ENCODE measurements at places on chromosomes 7 and 10.
A peak's percentile ranks its signal among the peaks of the same experiment; 100 is the strongest.

DNA sequence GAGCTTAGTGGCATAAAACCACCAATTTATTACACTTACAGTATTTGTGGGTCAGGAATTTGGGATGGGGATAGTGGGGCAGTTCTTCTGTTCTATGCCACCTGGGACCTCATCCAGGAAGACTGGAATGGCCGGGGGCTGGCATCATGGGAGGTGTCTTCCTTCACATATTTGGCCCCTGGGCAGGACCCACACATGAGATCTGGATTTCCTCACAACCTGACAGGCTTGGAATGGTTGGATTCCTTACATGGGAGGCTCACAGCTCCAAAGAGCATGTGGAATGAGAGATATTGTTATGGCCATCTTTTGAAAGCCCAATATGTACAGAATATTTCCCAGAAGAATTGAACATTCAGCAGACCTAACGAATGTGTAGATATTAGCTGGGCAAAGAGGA lies 21.9 kb downstream of the LSMEM1 start:
- no peak for DNase-seq

DNA sequence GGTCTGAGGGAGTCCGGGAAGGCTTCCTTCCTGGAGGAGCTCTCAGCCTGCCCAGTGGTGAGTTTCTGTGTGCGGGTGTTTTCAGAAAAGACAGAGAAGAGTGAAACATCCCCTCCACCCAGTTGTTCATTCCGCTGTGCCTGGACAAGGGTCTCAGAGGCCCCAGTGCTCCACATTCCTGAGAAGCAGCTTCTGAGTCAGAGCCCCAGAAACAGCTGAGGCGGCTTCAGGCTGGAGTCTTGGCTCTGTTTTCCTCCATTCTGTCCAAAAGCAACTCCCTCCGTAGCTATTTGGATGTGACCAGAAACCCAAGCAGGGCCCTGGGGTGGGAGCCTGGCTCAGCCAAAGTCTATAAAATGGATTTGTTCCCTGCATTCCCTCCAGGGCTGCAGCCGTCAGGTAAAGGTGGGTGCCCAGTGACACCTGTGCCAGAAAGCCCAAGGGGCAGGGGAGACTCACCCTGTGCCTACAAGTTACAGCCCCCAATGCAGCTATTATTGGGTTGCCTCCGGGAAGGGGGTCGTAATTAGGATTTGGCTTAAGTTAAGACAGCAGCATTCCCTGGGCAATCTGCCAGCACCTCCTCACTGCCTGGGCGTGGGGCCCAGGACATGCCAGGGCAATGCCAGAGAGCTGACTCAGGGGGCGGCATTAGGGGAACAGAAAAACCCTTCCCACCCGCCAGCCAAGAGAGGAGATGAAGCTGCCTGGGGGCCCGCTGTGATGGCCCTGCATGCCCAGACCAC lies 13.1 kb upstream of the CAMK2G start:
- DNase-seq, result peak; percentile 60

DNA sequence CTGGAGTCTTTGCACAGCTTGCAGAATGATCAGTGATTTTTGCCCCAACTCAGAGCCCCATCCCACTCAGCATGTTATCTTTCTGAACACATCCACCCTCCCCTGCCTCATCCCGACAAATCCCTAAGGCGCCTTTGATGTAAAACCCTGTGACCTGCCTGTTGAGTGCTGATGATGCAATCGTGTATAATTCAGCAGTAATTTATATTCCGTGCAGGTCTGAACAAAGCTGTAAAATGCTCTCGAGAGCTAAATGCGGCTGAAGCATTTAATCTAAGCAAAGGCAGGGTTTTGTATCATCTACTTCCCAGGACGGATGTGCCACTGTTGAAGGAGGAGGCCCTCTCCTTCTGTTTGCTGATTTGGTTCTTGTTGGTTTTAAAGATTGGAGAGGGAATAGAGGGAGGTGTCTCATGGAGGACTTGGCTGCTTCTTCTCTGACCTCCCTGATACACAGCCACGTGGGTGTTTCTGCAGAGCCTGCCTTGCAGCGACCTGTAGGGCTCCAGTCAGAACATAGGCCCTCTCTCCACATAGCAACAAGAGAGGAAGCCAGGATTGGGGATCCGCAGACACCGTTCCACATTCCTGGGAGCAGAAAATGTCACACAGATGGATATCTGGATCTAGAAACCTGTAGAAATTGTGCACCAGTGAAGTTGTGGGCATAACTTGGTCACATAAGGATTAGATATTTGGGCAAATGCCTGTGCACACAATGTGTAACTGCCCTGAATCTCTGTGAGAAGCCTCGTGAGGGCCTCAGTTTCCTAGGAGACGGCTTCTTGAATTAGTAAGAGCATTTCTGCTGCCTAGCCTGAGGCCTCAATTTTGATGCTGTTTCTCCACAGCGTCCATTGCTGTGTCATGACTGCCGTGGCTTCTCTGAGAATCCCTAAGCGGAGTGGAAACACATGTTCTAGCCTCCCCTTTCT lies 90.2 kb upstream of the AGK start:
- DNase-seq, result no peak

DNA sequence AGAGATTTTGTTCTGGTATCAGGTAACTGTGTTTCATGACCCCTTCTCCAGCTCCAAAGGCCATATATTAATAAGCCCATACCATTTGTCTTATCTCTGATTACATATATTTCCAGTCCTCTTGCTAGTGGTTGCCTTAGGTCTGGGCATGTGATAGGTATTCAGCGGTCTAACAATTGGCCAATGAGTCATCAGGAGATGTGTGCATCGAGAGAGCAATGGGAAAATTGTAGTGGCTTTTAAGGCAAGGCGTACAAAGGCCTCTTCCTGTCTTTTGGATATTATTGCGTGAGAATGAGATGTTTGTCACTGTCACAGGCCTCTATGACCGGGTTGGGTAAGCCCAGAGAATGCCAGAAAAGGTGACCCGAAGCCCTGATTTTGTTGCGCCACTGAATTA lies 38.6 kb upstream of the SFRP5 start:
- DNase-seq, result peak; percentile 3

- no peak for DNase-seq
Observed at GRCh38 chr7:96654630-96655188, 54.9 kb downstream of the SEM1 start.

- no peak for DNase-seq
Observed at GRCh38 chr10:121613456-121613855, 15.2 kb upstream of the FGFR2 start.

GRCh38 chr10:3749600-3749999 lies 35.4 kb downstream of the KLF6 start:
- peak; percentile 85 for DNase-seq

GRCh38 chr7:65980478-65981250 lies 1.3 kb downstream of the GUSB start:
- peak; percentile 96 for DNase-seq

- DNase-seq, result no peak
Observed at GRCh38 chr7:129616530-129616929, 5.0 kb downstream of the NRF1 start.

DNA sequence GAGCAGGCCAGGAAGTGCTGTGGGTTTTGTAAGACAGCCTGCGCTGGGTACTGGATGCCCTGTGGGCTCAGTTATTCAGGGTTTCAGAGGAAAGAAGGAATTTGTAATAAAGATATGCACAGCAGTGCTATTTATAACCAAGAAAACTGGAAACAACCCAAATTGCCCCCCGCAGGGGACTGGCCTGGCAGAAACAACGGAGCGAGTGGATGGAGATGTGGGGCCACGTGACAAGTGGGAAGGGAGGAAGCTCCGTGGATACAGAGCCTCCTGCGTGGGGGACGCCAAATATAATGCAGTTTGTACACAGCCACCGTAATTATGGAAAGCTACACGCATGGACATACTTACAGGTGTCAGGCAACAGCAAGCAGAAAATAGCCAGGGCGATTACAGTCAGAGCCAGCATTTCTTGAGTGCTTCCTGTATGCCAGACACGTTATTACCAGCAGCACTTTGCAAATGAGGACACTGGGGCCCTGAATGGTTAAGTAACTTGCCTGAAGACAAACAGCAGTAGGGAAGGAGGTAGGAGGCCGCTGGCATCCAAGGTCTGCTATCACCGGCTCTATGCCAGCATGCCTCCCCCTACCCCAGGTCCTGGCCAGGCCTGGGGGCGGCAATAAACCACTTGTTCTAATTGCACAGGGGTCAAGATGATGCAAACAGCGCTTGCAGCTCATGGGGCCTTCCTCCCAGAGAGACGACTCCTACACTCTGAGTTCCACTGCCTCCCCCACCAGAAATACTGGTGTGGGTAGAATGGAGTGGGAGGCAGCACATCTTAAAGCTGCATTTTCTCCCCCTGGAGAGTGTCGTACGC lies 8.7 kb upstream of the CAMK2B start:
- DNase-seq, result no peak

All from inflammatory macrophage treated with lipopolysaccharide for 4 hours (primary cell).